ENCODE measurements at places on chromosomes 1 and 21. TPM values are rescaled to one million over a fixed set of nuclear protein-coding genes. Genes with fewer than 3 reads are reported as not detected.

The DPT gene
- total RNA-seq = not detected

- DNase-seq = no peak
These were observed 1.2 kb downstream of the GBP5 start for GRCh38 chr1:89271341-89272015.

The OVAAL gene
- not detected for total RNA-seq

- DNase-seq = no peak
These were observed 2154.7 kb downstream of the MRPL39 start for GRCh38 chr21:23452384-23453083.

DNA sequence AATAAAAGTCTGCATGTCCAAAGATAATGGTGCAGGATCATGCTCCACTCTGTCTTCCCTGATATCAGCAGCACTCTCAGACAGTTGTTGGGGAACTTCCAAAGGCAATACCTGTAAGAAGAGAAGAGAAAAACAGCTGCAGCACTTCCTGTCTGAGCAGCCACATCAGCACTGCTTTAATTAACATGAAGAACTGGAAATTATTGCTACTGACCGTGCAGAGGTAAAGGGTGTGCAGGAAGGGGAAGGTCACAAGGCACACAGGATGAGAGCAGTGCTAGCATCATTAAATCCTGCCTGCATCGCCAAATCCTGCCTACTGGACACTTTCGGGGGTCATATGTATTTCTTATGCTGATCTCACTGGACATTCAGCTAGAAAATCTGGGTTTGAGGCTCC, 379.0 kb downstream of the LMX1A start:
- no peak for DNase-seq

Data from naive thymus-derived CD8-positive, alpha-beta T cell (primary cell).